ENCODE measurements at places on chromosomes 2 and 18.

DNA sequence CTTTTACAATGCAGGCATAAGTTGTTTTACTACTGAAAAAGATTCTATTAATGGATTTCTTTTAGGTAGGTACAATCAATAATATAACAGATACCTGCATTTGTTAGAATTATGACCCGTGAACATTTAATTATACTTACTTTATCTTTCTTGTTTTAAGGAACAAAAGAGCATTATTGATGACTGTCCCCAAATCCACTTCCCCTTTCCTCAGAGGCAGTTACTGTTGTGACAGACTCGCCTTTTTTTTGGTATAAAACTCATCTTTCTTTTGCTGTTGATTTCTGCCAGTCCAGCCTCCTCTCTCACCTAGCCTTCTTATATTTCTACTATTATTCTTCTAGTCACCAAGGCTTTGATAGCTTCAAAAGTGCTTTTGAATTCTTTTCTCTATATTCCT lies 12.1 kb downstream of the ACTR3 start:
- no peak for DNase-seq

DNA sequence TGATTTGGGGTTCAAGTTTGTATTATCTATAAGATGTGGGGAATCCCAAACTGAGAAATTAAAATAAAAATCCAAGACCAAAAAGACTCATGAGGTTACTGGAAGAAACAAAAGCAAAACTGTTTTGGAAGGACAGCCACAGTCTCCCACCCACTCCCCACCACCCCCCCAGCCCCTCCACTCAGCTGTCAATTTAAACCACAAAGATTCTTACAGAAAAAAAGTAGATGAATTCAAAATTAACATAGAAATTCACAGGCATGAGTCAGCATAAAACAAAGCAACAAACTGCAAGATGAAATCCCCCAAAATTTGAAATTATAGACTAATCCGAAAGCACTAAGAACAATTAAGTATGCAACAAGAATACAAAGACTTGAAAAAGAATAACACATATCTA lies 12.1 kb downstream of the MAP4K3 start:
- no peak for DNase-seq

GRCh38 chr2:72819501-72819900 lies 6.3 kb downstream of the EXOC6B start:
- DNase-seq = no peak

DNA sequence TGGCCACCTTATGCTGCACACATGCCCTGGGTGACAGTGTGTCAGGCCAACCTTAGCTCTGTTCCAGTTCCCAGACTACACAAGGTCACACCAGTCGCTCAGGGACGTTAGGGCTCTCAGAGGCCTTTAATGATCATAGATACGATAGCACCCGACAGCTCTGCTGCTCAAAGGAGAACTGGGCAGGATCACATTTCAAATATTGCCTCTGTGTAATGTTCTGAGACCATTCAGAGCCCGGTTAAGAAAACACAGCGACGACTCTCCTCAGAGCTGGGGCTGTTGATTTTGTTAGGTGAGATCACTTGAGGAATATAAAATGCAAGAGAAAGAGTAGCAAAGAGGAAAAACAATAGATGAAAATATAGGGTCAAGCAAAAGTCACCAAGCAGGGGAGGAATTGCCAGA lies 166.6 kb upstream of the TANK start:
- no peak for DNase-seq

DNA sequence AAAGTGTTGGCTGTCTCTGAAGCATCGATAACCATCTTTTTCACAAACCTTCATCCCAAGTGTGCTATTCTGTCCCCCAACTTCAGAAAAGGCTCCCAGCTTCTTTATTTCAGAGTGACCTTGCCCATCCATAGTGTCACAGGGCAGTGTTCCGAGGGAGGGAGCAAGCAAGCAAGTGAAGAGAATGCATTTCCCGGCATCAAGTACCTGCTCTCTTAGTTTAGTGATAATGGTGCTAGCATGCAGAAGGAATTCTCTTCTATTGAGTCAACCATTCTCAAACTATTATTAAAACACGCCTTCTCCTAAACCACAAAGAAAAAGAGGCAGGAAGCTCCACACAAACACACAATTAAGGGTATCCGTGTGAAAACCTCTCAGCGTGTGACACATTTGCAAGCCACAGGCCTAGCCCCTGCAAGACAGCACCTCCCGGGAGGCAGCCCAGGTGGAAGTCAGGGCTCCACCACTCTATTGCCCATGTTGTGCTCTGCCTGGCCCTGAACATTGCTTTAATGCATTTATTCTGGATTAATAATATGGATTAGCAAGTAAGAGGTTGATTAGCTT lies 504.9 kb downstream of the GALR1 start:
- no peak for DNase-seq
